ENCODE measurements at places on chromosomes 11 and 22.

GRCh38 chr22:19868333-19868732 lies 13.7 kb upstream of the GNB1L start:
- DNase-seq: no peak

DNA sequence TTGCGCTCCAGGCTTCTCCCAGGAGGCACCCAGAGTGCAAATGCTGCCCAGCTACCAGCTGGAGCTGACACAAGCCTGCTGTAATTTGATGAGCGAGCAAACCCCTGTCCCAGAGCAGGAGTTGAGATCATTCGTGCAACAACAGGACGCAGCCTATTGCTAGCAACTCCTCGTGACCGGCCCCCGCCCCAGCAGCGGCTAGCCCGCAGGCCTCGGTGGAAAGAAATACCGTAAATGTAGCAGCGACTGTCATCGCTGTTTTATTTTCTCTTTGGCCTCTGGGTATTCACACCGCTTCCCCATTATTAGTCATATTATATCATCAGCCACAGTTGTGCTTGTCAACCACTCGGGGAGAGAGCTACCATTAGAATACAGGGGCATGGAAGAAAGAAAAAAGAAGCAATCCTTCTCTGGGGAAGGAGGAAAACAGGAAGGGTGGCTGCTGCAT lies 59.2 kb upstream of the ATXN10 start:
- no peak for DNase-seq

GRCh38 chr11:126700768-126701519 lies 299.6 kb downstream of the KIRREL3 start:
- DNase-seq: no peak

- no peak for DNase-seq
These were observed 22.4 kb upstream of the APOBEC3A start for GRCh38 chr22:38935023-38935422.

Data from mesothelial cell of epicardium (in vitro differentiated cells).